ENCODE measurements at places on chromosomes 7 and 10.
A peak's percentile ranks its signal among the peaks of the same experiment; 100 is the strongest.

- H3K4me3 ChIP-seq = no peak overlapping the region
- peaks cover 14% of the 10 kb centered on the region for H3K4me1 ChIP-seq
- H3K36me3 ChIP-seq = peaks cover 46% of the 10 kb centered on the region
- H3K27ac ChIP-seq = no peak overlapping the region
- no peak for DNase-seq
These were observed 63.4 kb upstream of the GJD4 start for GRCh38 chr10:35541720-35542119.

GRCh38 chr7:55104712-55105433 lies 86.1 kb downstream of the EGFR start:
- H3K27me3 ChIP-seq = no peaks in the 10 kb centered on the region
- H3K4me3 ChIP-seq = no peak overlapping the region
- peaks cover 73% of the 10 kb centered on the region for H3K4me1 ChIP-seq
- H3K36me3 ChIP-seq = no peaks in the 10 kb centered on the region

- H3K4me1 ChIP-seq = peaks cover 11% of the 10 kb centered on the region
- peaks cover 9% of the 10 kb centered on the region for H3K27me3 ChIP-seq
- H3K36me3 ChIP-seq = peaks cover 11% of the 10 kb centered on the region
- peak overlapping the region; percentile 15 for H3K4me3 ChIP-seq
- DNase-seq = no peak
These were observed 81.1 kb upstream of the GTF2IRD1 start for GRCh38 chr7:74372511-74373111.

DNA sequence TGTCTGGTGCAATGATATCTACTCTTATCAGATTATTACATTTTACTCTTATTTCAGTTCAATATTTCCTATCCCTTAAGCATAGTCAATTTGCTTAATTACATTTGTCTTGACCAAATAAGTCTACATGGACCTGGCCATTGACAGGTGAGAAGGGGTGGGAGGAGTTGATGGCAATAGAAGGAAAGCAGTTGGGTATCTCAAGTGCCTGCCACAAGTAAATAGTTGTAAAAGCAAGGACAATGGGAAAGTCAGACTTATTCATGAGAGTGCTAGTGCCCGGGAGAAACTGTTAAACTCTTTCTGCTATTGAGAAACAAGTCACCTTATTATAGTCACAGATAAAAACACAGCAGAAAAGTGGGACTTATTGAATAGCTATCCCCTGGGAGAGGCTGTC lies 32.4 kb upstream of the HGF start:
- H3K4me1 ChIP-seq = peaks cover 8% of the 10 kb centered on the region
- no peak overlapping the region for H3K27ac ChIP-seq
- H3K36me3 ChIP-seq = no peaks in the 10 kb centered on the region
- H3K27me3 ChIP-seq = no peaks in the 10 kb centered on the region
- DNase-seq = no peak
- no peak overlapping the region for H3K4me3 ChIP-seq

DNA sequence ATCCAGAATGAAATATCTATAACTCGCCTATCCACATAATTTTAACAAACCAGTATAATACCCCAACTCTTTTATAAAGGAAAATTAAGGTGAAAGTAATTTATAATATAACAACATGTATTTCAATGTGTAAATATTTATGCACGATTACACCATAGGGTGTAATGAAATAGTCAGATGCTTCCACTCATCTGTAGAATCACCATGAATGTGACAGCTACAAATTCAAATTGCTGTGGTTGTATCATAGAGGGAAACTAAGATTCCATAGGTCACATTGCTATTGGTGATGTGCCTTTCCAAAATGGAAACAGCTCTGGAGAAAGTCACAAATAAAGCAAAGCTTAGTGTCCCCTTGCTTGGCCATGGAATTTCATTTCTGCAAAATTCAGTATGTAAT lies 95.7 kb downstream of the CPED1 start:
- no peak for DNase-seq
- no peaks in the 10 kb centered on the region for H3K27me3 ChIP-seq
- no peaks in the 10 kb centered on the region for H3K36me3 ChIP-seq
- H3K27ac ChIP-seq = no peak overlapping the region

DNA sequence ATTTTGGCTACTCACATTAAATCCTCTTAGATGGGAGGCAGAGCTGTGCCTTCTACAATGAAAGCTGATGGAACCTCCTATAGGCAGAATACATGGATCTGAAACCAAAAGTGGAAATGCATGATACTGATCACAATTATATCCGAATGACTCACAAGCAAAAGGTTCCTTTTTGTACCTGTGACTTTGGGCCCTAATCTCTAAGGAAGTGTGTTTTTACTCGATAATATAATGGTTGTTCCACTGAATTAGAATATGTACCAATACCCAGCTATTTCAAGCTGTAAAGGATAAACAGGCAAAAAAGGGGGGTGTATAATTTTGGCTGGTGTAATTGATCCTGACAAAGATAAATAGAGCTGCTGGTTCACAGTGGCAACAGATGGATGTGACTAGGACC lies 17.6 kb upstream of the LAMB1 start:
- no peaks in the 10 kb centered on the region for H3K27me3 ChIP-seq
- no peak overlapping the region for H3K27ac ChIP-seq
- no peak for DNase-seq
- H3K4me3 ChIP-seq = no peak overlapping the region
- H3K36me3 ChIP-seq = no peaks in the 10 kb centered on the region

- H3K27ac ChIP-seq = no peak overlapping the region
- no peak overlapping the region for H3K4me3 ChIP-seq
- no peak for DNase-seq
- peaks cover 2% of the 10 kb centered on the region for H3K4me1 ChIP-seq
- peaks cover 7% of the 10 kb centered on the region for H3K36me3 ChIP-seq
These were observed 452.0 kb downstream of the ARL4A start for GRCh38 chr7:13139436-13139835.

- H3K27ac ChIP-seq = peak overlapping the region; percentile 90
- no peaks in the 10 kb centered on the region for H3K27me3 ChIP-seq
- no peak for DNase-seq
- H3K36me3 ChIP-seq = no peaks in the 10 kb centered on the region
- H3K4me3 ChIP-seq = no peak overlapping the region
These were observed 35.0 kb downstream of the UNC5B start for GRCh38 chr10:71247414-71247705.

- H3K4me3 ChIP-seq = no peak overlapping the region
- H3K4me1 ChIP-seq = no peaks in the 10 kb centered on the region
- H3K27ac ChIP-seq = no peak overlapping the region
- H3K27me3 ChIP-seq = no peaks in the 10 kb centered on the region
These were observed 298.5 kb upstream of the TPK1 start for GRCh38 chr7:145134377-145134776.

GRCh38 chr7:76278540-76278939 lies 23.9 kb upstream of the HSPB1 start:
- H3K36me3 ChIP-seq = no peaks in the 10 kb centered on the region
- H3K4me3 ChIP-seq = no peak overlapping the region
- H3K4me1 ChIP-seq = peaks cover 14% of the 10 kb centered on the region
- DNase-seq = no peak

GRCh38 chr7:36795451-36796021 lies 71.2 kb upstream of the AOAH start:
- no peaks in the 10 kb centered on the region for H3K27me3 ChIP-seq
- H3K36me3 ChIP-seq = no peaks in the 10 kb centered on the region
- no peak overlapping the region for H3K27ac ChIP-seq
- H3K4me3 ChIP-seq = no peak overlapping the region
- DNase-seq = no peak

DNA sequence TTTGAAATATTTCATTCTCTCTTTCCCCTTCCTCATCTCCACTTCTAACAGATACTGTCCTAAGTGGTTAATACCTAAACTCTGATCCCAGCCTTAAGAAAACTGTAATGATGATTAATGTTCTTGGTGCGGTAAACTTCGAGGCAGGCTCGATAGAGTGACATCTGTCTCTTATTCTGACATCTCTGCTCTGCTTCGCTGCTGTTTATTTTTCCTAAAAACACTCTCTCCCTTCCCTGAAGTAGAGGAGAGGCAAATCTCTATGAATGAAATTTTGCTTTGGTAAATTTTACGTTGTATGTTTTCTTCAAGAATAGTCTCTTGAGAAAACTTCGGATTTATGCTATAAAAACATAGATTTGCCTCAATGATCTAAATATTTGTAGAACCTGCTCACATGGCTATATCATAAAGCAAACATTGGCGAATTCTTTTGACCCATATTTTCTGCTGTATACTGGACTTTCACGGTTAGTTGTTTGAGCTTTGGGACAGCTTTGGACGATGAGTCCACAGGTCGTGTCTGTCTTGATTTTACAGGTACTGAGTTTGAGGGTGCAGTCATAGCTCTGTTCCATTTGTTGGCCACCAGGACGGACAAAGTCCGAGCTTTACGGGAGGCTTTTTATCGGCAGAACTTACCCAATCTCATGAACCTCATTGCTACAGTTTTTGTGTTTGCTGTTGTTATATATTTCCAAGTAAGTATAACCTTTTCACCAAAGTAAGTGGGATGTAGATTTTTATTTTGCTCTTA lies 27.1 kb downstream of the SEC61A2 start:
- H3K27ac ChIP-seq = no peak overlapping the region
- H3K4me3 ChIP-seq = no peak overlapping the region
- peaks cover 4% of the 10 kb centered on the region for H3K4me1 ChIP-seq
- H3K36me3 ChIP-seq = peaks cover 38% of the 10 kb centered on the region
- no peak for DNase-seq
- no peaks in the 10 kb centered on the region for H3K27me3 ChIP-seq

- no peak for DNase-seq
- no peak overlapping the region for H3K27ac ChIP-seq
- no peak overlapping the region for H3K4me3 ChIP-seq
- H3K27me3 ChIP-seq = no peaks in the 10 kb centered on the region
- H3K4me1 ChIP-seq = peaks cover 23% of the 10 kb centered on the region
- H3K36me3 ChIP-seq = no peaks in the 10 kb centered on the region
These were observed 4.2 kb downstream of the PYROXD2 start for GRCh38 chr10:98410759-98411158.

DNA sequence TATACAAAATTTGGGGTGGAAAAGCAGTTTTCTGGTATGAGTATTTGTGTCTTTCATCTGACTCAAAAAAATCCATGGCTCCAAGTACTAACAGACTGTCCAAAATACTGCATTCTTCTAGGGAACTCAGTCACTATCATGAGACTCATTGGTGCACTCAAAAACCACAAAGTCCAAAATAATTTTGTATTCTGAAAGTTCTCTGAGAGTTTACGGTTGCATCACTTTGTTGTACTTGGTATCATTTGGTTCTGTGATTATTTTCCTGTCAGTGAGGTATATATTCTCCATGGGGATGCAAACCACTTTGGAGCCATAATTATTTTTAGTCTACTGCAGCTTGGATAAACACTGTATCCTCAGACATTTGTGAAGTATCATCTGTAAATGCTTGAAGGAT lies 28.0 kb upstream of the CABCOCO1 start:
- H3K4me1 ChIP-seq = peaks cover 11% of the 10 kb centered on the region
- no peak overlapping the region for H3K4me3 ChIP-seq
- no peak for DNase-seq
- H3K27ac ChIP-seq = no peak overlapping the region

GRCh38 chr10:31099664-31100063 lies 68.0 kb upstream of the ZNF438 start:
- H3K4me1 ChIP-seq = peaks cover 16% of the 10 kb centered on the region
- peaks cover 7% of the 10 kb centered on the region for H3K27me3 ChIP-seq
- no peak overlapping the region for H3K4me3 ChIP-seq
- DNase-seq = no peak
- H3K36me3 ChIP-seq = no peaks in the 10 kb centered on the region

DNA sequence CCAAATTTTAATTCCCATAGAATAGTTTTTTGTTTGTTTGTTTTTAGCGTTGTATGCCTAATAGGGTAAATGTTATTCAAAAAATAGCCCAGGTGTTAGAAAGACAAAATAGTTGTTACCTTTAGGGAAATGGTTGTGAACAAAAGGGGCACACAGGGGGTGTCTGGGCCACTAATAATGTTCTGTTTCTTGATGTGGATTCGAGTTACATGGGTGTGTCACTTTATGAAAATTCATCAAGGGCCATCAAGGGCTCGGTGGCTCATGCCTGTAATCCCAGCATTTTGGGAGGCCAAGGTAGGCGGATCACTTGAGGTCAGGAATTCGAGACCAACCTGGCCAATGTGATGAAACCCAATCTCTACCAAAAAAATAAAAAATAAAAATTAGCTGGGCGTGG lies 531.8 kb upstream of the C7orf33 start:
- no peaks in the 10 kb centered on the region for H3K36me3 ChIP-seq
- peaks cover 3% of the 10 kb centered on the region for H3K27me3 ChIP-seq
- no peaks in the 10 kb centered on the region for H3K4me1 ChIP-seq
- H3K4me3 ChIP-seq = no peak overlapping the region
- DNase-seq = no peak
- H3K27ac ChIP-seq = no peak overlapping the region

DNA sequence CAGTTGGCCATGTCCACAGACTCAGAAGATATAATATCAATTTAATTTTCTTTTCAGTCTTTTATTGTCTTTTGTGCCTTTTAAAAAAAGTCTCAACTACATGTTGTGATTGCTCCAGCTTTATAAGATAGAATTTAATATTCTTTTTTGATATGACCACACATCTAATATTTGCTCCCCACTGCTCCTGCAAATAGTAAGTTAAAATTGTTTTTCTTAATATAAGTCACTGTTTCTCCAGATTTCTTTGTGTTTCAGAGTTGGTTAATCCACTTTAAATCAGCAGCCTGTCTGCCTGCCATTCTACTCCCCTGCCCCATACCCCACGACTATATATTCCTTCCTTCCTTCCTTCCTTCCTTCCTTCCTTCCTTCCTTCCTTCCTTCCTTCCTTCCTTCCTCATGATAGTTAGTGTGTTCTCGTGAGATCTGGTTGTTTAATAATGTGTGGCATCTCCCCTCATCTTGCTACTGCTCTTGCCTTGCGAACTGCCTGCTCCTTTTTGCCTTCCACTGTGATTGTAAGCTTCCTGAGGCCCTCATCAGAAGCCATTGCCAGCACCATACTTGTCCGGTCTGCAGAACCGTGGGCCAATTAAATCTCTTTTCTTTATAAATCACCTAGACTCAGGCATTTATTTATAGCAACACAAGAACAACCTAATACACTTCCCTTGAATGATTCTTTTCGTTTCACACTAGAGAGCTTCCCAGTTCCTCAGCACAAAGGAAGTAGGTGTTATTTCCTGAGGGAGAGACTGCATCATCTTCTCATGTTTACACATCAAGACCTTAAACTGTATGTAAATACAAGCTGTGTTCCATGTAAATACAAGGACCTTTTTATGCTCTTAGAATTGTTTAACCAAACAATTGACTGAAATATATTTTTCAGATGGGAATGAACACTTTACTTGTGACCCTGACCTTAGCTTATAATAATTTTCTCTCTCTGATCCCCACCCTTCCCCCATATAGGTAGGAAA lies 24.5 kb downstream of the TAS2R16 start:
- no peaks in the 10 kb centered on the region for H3K36me3 ChIP-seq
- H3K27me3 ChIP-seq = no peaks in the 10 kb centered on the region
- no peak overlapping the region for H3K27ac ChIP-seq
- H3K4me3 ChIP-seq = no peak overlapping the region

GRCh38 chr7:142469696-142470543 lies 212.1 kb upstream of the PRSS58 start:
- no peak overlapping the region for H3K27ac ChIP-seq
- no peaks in the 10 kb centered on the region for H3K4me1 ChIP-seq
- H3K27me3 ChIP-seq = peaks cover 8% of the 10 kb centered on the region
- DNase-seq = no peak
- H3K36me3 ChIP-seq = no peaks in the 10 kb centered on the region
- no peak overlapping the region for H3K4me3 ChIP-seq

DNA sequence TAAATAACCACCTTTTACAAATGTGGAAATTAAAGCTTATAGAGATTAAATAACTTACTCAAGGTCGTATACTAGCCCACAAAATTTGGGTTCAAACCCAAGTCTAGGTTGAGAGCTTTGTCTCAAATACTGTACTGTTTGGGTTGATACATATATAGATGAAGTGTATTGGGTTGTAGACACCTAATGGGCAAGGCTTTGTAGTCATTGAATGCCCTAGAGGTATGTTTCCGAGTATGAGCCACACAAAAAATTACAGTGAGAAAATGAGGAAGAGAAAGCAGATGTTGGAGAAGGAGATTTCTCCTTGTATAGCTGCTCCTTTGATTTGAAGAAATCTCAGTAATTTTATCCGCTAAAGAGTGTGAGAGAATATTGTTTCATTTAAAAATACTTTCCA lies 60.6 kb downstream of the C1GALT1 start:
- H3K36me3 ChIP-seq = peaks cover 12% of the 10 kb centered on the region

All from mesothelial cell of epicardium (in vitro differentiated cells).